ENCODE measurements at places on chromosomes 16 and 17.

DNA sequence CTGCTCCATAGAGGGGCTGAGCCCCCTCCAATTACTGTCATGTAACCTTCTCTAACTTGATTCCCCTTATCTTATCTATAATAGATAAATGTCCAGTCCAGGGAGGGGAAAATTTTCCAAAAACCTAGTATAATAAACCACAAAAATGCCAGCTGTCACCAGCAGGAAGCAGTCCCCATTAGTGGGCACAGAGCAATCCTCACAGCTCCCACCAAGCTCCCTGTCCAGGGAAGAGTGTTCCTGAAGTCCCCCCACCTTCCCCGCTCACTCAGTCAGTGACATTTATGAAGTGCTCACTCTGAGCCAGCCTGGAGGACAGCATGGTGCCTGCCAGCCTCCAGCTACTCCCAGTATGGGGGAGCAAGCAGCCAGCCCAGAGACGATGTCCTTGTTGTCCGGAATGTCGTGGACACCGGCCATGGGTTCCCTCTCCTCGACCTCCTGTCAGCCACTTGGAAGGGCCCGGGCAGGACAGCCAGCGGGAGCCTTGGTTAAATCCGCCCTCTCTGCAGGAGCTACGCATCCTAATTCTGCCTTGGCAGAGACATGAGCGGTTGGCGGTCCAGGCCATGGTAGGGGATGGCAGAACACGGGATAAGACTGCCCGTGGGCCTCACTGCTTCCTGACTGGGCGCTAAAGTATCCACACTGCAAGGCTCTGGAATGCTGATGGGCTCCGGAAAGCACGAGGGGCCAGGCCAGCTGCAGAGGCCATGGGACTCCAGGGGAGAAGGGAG is 102.0 kb upstream of the CDH5 start:
- DNase-seq = no peak

- no peak for DNase-seq
Measured at GRCh38 chr17:74290340-74290739, 16.3 kb downstream of the DNAI2 start.

GRCh38 chr16:23354246-23354645 is 52.1 kb downstream of the SCNN1B start:
- no peak for DNase-seq

DNA sequence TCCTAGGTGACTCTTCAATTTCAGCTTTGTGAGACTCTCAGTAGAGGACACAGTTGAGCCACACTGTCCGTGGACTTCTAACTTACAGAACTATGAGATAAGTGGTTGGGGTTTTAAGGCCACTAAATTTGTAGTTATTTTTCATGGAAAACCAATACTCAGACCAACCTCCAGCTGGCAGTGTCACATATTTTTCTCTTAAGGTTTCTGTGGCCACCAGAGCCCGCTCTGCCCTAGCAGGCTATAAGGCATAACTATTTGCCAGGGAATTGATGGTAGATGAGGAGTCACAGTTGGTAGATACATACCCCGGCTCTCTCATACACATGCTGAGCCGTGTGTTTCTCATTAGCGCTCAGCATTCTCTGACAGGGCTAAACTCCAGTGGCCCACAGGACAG is 336.8 kb upstream of the MON1B start:
- no peak for DNase-seq

GRCh38 chr17:61389670-61390478 is 9.8 kb upstream of the TBX2 start:
- no peak for DNase-seq
